Right lung (tissue), 10 donors: ENCODE measurements at places on chromosomes 1 and 21.

DNA sequence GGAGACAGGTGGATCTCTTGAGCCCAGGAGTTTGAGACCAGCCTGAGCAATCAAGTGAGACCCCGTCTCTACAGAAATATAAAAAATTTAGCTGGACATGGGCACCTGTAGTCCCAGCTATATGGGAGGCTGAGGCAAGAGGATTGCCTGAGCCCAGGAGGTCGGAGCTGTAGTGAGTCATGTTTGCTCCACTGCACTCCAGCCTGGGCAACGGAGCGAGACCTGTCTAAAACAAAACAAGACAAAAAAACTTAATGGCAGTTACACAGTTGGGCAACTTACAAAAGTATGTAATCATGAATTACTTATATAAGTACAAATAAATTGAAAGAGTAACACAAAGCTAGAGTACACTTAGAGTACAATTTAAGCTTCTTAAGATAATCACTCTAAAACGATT is 25.2 kb downstream of the RC3H1 start:
- no peak for DNase-seq

DNA sequence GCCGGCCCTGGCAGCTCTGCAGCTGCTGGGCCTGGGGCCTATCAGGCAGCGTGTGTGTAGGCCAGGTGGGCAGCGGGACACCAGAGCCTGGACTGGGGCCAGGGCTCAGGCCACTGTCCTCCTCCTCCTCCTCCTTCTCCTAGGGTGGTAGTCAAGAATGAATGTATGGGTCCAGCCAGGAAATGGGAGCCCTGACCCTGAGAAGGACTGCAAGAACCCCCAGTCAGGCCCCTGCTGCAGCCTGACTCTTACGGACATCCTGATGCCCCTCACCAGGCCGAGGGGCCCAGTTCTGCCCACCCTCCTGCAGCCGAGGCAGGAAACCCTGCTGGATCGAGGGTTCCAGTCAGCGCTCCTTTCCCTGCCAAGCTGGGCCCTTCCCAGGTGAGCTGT is 3.5 kb downstream of the SLFNL1 start:
- no peak for DNase-seq

DNA sequence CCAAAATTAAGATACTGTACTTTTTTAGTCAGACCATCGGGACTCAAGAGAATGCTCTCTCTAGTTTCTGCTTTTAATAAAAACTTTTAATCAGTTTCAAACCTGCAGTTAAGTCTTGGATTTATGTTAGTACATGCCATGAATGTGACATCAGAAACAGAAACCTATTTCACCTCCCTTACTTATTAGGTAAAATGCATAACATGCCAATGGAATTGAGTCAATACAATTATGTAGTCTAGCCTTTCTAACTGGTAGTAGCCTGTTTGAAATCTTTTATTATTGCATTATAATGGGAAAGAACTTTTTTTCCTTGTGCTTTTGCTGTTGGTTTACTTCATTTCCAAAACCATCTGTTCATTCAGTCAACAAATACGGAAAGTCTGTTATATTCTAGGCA is 4.8 kb downstream of the PHACTR4 start:
- no peak for DNase-seq

DNA sequence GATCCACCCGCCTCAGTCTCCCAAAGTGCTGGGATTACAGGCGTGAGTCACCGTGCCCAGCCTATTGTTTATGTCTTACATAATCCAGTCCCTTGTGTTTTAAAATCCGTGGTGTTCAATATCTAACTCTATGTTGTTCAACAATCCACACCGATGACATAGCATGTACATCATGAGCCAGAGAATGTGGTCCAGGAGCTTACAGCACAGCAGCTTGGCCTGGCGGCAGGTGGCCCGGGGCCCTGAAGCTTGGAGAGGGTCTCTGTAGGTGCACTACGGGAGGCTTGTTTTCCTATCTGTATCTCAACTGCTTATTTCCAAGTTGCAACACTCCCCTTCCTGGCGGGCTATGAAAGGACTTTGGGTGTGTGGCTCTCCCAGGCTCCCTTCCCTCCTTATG is 138.4 kb downstream of the ADSS2 start:
- DNase-seq = no peak

- DNase-seq = no peak
These were observed 232.6 kb downstream of the COL11A1 start for GRCh38 chr1:102875756-102876155.

DNA sequence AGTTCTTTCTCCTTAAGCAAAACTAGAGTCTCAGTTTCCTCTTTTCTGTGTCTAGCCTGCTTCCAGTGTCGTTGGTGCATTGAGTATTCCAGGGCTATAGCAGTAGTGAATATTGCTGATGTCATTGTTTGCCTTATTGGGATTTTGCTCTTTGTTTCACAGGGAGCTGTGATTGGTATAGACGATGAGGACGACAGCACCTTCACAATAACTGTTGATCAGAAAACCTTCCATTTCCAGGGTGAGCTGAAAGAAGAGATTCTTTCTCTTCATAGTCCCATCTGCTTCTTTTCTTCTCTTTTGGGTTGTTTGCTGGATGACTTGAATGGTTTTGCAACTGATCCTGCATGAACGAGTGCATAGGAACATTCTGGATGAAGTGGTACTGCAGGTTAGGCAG is 52.4 kb downstream of the OSBPL9 start:
- no peak for DNase-seq

DNA sequence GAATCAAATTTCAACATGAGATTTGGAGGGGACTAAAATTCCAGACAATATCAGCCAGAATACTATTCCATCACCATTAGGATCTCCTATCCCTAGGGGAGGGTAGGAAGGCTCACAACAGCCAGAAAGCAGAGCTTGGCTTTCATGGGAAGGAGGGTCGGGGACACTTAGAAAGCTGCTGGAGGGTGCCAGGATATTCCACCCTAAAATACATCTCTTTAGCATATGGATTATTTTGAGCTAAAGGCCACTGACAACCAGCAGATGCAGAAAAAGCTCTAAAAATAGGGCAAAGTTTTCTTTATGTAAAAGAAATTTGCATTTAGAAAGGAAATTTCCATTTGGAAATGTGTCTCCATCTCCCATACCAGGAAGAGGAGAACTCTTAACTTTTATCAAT is 54.3 kb upstream of the PCP4 start:
- DNase-seq = no peak

- DNase-seq = no peak
These were observed 39.3 kb upstream of the EPS8L3 start for GRCh38 chr1:109802901-109803561.

DNA sequence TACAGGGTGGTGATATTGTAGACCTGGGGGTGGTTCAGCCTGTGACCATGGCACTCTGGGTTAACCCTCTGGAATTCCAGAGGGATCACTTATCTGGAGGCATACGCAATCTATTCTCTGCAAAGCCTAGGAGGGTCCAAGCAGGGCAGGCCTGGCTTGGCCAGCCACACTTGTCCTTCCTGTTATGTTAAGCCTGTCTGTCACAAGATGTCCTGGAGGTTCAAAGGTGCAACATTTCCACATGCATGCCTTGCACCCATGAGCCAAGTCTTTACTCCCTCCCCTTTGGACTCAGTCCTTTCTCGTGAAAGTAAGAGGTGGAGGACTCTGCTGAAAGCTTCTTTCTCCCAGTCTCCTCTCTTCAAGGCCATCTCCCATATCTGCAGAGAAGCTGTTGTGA is 345.1 kb downstream of the HHIPL2 start:
- DNase-seq = no peak

GRCh38 chr1:153869486-153869885 is 53.3 kb downstream of the GATAD2B start:
- DNase-seq = no peak

DNA sequence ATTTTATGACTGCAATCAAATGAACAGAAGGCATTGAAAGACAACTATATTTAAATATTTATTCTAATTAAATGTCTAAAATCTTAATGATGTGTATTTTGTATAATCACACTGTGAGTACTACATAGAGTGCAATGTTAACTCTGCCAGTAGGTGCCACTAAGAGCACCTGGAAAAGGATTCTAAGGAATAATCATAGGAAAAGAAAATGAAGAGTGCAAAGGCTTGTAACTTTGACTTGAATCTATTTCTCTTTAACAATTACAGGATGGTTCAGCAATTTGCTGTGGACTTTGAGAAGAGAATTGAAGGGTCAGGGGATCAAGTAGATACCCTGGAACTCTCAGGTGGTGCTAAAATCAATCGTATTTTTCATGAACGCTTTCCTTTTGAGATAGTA is 200.4 kb downstream of the DNM3 start:
- DNase-seq = no peak

DNA sequence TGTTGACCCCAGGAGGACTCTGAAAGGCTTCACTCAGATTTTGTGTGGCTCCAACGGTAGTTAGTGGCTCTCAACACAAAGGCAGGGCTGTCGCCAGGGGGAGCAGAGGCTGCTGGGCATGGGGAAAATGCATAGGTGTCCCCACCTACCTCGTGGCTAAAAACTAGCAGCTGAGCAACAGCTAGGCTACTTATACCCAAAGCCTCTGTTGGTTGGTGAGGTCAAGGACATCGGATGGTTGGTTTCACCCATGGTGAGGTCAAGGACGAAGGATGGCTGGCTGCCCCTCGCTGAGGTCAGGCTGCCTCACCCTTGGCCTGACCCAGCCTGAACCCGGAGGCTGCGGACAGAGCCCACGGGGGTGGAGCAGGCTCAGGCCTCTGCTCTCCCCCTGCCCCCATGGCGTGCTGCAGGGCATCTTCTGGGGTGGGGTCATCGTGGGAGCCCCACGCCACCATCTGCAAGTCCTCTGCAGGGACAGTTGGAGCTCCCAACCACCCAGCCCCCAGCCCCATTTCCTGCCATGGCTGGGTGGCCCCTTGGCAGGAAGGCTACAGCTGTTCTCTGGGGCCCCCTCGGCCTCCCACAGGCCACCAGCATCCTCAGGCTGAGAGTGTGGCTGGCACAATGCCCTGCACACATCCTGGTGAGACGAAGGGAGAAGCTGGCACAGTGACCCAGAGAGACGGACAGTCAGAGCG is 8.5 kb upstream of the GNB1 start:
- no peak for DNase-seq

DNA sequence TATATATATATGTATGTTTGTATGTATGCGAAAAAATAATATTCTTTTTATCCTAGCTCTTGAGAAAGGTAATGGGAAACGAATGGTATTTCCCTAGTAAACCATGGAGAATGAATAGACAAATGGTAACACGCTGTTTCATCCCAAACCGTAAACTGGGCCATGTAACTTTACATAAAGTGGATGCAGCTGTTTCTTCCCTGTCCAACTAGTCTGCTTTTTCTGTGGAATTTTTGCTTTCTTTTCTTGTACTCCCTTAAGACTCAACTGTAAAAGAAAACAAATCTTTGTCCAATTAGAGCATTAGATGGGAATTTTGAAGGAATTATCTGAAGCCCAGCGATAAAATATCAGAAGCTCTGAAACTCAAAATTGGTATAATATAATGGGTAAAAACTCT is 198.1 kb downstream of the NFIA start:
- no peak for DNase-seq
